Amygdala (tissue), 56 donors: ENCODE measurements at places on chromosomes 11 and 22.
A peak's percentile ranks its signal among the peaks of the same experiment; 100 is the strongest.

DNA sequence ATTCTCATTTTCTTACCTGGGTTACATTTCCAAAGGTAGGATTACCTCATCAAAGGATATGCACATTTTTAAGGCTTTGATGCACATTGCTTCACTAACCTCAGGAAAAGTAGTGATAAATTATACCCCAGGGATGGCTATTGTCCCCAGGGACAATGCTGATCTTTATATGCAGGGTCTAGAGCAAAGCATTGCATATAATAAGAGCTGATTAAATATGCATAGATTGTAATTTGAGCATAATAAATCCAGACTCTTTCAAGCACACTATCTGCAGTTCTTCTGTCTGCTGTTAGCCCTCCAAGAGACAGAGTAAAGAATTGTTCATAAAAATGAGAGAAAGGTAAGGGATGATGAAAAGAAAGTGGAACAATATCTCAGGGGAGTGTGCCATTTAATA, 57.3 kb upstream of the SYT13 start:
- DNase-seq: no peak

GRCh38 chr22:49308300-49308699, 519.4 kb downstream of the BRD1 start:
- no peak for DNase-seq

DNA sequence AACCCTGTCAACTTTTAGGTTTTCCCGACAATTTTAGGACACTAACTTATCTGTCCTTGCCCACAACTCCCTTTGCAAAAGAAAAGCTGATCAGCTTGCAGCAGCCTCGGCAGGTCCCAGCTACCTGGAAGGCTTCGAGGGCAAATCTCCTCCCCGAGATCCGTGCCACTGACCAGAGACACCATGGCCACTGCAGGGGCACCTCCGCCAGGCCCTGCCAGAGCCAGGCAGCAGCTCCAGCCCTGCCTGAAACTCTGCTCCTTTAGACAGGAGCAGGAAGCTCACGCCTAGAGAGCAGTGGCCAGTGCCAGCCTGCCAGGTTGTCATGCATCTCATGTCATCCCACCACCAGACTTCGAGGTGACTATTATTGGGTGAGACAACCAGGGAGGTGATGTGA, 21.1 kb downstream of the KCNJ4 start:
- DNase-seq: no peak

DNA sequence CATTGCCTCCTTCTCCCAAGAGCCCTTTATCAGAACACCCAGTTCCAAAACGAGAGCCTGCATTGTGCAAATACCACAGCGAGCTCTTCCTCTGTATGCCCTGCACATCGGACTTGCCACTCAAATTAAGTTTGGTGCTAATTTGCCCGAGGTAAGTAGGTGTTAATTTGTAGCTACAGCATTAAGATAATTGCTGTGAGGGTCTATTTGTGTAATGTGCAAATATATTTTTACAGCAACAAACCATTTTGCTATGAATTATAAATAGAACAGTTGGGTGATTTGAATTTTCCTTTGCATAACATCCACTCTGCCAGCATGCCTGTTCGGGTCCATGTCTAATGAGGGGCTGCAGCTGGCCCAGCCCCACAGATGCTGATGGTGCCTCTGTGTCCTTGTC, 8.1 kb downstream of the ARHGAP8 start:
- DNase-seq: no peak

GRCh38 chr11:123443851-123444623, 14.0 kb downstream of the GRAMD1B start:
- DNase-seq: no peak

DNA sequence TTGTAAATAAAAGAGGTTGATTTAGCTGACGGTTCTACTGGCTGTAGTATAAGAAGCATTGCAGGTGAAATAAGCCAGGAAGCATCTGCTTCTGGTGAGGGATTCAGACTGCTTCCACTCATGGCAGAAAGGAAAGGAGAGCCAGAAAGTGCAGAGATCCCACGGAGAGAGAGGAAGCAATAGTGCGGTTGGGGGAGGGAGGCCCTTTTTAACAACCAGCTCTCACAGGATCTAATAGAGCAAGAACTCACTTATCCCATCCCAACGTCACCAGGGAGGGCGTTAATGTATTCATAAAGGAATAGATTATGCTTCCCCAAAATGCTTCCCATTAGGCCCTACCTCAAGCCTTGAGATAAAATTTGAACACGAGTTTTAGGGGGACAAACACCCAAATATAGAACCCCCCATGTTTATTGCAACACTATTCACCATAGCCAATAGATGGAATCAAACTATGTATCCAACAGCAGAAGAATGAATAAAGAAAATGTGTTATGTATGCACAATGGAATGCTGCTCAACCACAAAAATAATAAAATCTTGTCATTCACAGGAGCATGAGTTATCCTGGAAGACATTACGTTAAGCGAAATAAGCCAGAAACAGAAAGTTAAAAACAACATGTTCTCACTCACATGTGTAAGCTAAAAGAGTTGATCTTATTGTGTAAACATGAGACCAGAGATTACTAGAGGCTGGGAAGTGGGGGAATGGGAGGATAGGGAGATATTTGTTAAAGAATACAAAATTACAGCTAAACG, 908.3 kb upstream of the ANO3 start:
- no peak for DNase-seq

GRCh38 chr11:71379701-71380100, 68.5 kb downstream of the DHCR7 start:
- DNase-seq: no peak

DNA sequence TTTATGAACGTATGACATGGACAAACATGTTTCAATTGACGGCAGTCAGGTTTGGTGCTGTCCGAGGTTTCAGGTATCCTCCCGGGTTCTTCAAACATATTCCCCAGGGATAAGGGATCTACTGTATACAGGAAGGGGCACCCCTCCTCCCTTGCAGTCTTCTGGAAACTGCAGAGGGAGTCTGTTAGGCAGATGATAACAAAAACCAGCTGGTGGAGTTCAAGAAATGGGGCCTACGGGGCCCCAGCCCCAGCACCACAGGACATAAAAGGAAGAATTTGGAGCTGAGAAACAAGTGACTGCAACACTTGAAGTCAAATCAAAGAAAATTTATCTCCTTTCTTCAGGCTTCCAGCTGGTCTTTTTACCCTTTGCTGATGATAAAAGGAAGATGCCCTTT, 32.1 kb downstream of the SNU13 start:
- DNase-seq: no peak

DNA sequence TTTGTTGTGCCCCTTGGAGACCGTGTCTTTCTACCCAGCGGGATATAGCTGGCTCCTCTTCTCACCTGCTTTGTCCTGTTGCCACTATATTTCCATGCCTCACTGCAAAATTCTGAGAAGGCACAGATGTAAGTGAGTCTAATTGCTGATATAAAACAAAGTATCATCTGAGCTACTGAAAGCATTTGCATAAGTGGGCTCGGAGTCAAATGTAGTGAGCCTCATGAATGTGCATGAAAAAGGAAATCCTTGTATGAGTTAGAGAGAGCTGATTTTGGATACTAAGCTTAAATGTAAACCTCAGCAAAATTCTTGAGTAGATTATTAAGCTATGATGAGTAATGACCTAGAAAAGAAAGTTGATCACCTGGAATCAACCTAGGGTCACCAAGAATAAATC, 13.9 kb downstream of the OVCH2 start:
- DNase-seq: no peak

- DNase-seq: no peak
Measured at GRCh38 chr22:19401483-19401882, 30.1 kb downstream of the HIRA start.

DNA sequence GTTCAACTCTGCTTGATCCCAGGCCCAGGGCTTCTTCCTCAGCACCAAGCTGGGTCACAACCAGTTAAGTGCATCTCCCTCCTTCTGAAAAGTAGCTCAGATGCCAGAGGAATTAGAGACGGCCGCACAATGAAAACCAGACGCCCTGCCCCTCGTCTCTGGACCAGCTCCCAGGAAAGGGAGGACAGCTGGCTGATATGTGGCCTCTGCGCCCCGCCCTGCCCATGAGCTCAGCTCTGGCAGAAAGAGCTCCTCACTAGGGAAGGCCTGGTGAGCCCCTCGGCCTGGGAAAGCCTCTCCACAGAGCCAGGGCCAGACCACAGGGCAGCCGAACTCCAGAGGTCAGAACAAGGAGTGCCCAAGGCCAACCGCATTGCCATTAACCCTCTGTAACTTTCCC, 18.1 kb upstream of the SCGB1A1 start:
- DNase-seq: peak; percentile 82

- no peak for DNase-seq
Measured at GRCh38 chr11:3047637-3048036, 9.6 kb downstream of the CARS1 start.

DNA sequence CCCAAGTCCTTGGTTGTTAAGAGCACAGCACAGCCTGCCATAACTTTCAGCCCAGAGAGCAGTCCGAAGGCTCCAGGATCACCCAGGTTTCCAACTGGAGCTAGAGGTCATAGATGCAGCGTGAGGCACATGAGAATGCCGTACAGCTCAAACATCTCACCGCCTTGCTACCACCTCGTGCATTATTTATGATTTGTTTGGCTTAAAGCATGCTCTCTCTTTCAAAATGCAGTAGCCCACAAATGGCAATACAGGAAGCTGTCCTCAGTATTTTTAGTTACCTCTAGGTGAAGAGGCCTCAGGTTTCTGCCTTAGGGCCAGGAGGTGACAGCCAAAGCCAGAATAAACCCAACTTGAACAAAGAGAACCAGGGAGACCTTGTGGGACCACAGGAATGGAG, 14.4 kb downstream of the SCN3B start:
- no peak for DNase-seq

DNA sequence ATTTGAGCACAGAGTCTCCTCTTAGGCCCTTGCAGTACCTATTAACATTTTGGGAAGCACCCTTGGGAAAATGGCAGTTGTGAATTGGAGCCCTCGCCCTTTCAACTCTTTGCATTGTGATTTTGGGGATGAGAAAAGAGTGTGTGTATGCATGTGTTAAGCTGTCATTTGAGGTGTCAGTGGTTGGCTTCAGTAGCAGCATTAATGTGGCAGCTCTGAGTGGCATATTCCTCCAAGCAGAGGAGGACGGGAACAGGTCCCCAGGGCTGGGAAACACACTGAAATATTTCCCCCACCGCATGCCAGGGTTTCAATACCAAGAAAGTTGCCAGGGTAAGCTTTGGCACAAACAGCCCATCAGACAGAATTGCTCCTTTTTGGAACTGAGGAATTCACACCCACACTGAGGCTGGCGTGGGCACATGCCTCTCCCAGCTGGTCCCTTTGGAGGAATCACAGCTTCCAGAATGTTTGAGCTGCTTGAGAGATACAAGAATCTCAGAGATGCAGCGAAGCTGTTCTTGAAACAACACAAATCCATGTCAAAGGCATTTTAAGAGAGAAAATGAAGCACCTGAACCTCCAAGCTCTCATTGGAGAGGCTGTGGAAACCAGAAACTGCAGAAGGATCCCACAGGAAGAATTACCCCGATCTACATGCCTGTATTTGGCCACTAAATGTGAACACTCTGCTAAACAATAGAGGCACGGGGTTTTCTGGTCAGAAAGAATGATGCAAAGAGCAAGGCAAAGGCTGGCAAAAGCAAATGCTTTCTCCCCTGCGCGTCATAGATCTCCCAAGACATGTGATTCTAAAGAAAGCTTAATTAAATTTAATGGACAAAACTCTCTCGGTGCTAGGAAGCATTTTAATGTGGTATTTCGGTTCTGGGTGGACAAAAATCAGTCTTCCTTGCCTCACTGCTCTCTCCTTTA, 67.2 kb upstream of the RCN1 start:
- no peak for DNase-seq

DNA sequence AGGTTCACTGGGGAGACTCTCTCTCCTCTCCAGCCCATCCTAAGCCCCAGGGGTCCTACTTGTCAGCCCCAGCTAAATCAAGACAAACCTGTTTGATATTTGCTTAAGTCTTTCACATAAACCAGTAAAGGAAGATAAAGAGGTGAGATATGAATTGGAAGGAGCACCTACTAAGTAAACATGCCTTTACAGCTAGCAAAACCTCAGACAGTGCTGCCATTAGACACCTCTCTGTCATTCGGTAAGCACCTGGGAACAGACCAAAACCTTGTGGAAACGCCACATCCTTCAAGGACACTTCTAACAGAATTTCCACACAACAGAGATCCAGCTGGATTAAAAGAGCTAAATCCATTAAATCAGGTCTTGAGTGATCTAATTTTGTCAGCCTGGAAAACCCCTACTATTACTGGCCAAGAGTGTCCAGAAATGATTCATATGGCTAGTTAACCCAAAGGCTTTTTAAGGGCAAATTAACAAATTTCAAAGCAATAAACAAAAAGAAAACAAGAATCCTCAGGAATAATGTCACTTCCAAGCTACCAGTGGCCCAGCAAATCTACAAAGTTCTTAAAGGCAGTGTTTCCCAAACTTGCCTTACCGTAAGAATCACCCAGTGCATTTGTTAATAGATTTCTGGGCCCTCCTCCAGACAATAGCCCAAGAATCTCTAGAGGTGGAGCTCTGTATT, 2.4 kb downstream of the VPS37C start:
- no peak for DNase-seq

DNA sequence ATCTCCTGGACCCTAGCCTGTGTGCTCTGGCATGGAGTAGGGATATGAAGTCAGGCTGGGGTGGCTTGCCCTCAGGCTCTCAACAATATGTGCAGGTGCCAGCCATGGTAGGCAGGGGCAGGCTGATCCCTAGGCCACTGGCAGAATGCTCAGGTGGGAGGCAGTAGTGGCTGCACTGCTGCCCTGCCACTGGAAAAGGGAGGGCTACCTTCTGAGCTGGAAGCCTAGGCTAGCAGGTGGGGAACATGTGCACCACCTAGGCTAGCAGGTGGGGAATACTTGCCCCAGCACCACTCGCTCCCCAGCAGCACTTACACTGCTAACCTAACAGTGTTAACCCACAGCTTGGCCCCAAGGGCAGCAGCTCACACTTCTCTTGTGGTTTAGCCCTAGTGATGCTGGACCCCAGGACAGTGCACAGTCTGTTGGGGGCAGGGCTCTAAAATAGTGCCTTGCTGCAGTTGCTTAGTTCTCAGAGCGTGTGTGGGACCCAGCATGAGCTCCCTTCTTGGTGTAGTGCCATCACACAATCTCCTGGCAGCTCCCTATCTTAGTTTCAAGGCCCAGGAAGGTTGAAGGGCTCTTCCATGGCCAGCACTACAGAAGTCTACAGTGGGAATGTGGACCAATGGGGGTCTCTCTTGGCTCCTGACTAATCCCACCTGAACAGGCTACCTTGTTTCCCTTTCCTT, 130.8 kb downstream of the FCHSD2 start:
- DNase-seq: no peak

- no peak for DNase-seq
Measured at GRCh38 chr11:77201370-77201769, 73.3 kb downstream of the MYO7A start.

- no peak for DNase-seq
Measured at GRCh38 chr11:65547446-65548125, 10.6 kb downstream of the LTBP3 start.

DNA sequence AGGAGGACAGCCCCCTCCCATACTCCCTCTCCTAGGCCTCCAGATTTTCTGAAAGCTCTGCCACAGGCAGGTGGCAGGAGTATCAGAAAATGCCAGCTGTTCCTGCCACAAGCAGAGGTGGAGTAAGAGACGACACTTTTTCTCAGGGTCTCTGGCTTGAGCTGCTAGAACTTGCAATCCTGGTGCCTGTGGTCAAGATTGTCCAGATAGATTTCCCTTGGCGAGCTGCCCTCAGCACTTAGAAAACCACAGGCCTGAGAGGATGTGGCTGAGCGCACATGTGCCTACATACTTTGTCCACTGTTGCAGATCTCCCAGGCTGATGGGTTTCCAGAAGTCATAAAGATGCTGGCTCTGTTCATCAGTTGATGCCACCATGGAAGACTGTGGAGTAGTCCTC, 65.7 kb upstream of the NAV2 start:
- no peak for DNase-seq
